NCI-H187 treated with DMSO at 0.1 percent for 48 hours (cell line): ENCODE measurements at places on chromosomes 12 and 14.

DNA sequence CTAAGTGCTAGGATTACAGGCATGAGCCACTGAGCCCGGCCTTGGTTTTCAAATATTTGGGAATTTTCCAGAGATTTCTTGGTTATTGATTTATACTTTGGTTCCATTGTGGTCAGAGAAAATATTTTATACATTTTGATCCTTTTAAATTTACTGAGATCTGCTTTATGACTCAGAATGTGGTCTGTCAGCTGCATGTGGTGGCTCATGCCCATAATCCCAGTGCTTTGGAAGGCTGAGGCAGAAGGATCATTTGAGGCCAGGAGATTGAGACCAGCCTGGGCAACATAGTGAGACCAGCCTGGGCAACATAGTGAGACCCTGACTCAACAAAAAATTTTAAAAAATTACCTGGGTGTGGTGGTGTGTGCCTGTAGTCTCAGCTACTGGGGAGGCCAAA is 49.8 kb downstream of the ADCK1 start:
- no peak for DNase-seq

DNA sequence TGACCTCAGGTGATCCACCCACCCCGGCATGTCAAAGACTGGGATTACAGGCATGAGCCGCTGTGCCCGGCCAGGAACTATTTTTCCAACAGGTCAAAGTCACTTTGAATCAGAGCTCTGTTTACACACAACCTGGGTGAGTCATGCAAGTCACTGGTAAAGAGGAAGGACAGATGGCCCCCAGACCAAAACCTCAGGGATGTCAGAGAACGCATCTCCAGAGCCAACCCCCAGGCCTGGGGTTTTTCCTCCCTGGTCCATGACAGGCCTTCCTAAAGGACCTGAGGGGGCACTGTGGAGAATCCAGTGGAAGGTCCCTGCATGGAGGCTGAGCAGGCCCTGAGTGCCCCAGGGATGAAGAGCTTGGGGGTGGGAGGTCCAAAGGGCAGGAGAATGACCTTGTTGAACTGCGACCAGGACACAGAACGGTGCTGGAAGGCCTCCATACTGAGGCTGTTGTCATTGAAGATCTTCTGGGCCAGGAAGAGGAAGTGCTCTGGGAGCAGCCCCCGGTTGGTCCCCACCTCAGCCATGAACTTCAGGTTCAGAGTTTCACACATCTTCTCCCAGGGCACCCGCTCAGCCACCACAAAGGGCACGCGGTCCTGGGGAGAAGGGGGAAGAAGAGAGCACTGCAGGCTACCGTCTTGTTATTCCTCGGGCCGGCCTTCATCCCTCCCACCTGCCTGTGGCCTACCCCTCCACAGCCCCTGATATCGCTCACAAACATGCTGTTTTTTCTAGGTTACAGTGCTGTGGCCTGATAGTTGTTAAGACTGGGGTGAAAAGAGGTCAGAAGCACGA is 9.1 kb downstream of the STAT6 start:
- DNase-seq, result no peak

DNA sequence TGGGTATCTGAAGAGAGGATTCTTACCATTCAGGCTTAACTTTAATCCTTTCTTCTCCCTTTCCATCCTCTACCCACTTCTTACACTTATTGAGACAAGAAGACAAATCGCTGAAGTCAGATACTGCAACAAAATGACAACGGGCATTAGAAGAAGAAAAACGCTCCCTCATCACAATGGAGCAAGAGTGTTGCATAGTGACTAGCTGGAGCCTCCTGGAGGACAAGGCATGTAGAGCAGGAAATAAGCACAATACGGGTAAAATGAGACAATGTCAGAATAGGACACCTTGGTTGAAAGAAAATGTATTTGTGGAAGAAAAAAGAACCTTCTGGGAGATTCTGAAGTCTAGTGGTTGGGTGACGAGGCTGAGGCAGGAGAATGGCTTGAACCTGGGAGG is 501.0 kb downstream of the RERGL start:
- no peak for DNase-seq

DNA sequence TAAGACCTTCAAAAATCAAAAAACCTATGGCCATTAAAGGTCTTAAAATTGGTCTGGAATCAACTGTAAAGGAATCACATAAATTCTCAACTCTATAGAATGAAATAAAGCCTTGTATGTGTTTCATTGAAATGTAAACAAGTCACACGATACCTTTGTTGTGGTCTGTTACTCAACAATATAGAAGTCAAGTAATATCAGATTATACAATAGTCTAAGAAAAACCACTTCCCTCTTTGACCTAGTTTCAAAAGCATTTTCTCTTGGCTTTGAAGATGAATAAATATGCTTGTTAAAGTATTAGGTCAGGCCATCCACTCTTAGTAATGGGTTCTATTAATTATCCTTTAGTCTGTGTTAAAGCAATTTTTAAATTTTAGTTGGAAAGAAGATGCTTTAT is 79.8 kb upstream of the DIO2 start:
- DNase-seq, result no peak

DNA sequence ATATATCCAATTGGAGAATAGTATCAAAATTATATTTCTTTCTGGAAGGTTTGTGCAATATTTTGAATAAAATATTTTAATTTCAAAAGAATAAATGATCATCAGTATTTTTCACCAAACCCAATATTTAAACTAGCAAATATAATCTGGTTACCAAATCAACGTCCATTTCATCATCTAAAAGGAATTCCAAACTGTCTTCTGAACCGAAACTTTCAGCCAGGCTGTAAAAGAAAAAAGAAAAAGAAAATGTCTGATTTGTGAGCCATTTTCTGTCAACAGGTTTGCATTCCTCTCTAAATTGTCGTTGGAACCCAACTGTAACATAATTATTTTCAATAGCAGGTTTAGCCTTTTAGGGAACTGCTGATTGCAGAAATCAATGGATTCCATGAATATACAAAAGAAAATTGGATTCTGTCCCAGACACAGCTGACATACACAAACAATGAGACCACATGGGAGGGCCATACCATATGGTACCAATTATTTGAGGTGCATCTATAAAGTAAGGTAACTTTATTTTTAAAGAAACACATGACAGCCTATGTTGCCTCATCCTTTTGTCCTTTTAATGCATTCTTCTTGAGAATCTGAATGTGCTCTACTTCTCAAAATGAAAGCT is 22.7 kb downstream of the SNRPF start:
- no peak for DNase-seq

DNA sequence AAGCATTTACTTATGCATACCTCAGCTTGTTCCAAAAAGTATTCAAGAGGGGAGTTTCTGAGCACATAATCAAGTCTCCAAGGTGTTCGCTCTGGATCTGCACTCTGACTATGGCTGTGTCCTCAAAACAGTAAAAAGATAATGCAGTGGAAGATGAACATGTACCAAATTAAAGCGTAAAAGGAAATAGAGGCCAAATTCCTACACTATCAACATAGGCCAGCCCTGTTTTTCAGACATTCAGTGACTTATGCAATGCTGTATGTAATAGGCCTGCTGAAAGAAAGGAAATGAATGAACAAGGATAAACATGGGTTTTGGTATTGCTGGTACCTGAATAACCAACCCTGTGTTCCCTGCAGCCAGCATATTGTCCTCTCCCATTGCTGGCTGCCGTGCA is 115.7 kb downstream of the SAMD4A start:
- DNase-seq, result no peak

DNA sequence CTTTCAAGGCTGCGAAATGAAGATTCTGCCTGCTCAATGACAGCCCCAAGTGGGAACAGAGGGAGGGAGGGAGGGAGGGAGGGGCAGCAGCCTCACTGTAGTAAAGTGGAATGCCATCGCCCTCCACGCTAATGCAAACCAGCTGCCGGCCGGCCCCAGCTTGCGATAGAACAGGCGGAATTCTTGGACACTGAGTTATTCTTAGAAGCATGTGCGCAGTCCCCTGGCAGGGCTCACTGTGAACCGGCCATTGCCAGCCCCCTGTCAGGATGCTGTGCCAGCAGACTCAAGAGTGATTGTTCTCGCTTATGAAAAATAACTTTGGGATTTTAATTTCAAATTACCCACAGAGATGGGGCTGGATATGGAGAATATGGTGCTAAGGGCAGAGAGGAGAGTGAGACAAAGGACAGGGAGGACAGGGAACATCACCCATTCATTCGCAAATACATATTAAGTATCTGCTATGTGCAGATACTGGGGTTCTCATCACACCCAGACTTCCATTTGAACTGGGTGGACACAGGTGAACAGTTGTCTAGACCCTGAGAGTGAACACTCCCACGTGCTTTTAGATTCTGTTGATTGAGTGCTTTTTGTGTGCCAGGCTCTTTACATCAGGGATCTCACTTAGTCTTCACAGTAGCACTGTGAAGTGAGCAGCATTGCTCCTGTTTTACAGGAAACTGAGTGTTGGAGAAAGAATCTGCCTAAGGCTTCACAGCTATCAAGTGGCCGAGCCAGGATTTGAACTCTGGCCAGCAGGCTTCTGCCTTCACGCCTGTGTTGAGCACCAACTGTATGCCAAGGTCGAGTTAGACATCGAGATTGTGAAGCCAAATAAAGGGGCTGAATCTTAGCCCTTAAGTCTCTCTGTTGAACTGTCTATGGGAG is 192.9 kb downstream of the C12orf75 start:
- DNase-seq, result no peak

- DNase-seq, result no peak
Observed at GRCh38 chr14:64467566-64467965, 2.3 kb downstream of the AKAP5 start.

DNA sequence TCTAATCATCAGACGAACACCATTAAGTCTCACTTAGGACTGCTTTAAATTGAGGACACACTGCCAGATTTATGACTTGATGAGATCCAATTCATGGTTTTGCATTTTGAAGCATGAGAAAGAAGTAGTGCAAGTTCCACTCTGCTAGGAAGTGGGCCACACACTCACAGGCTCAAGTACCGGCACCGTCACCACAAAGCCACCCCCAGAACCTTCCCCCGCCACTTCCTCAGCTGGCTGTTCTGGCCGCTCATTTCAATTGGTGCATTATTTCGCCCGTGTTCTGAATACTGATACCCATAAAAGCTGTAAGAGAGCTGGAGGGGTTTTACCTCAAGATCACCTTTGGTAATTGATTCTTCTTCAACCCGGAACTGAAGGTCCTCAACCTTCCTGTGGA is 70.1 kb downstream of the CLIP1 start:
- no peak for DNase-seq
